ENCODE measurements at places on chromosomes 11 and 22. TPM values are rescaled to one million over a fixed set of nuclear protein-coding genes. Genes with fewer than 3 reads are reported as not detected.

The MAJIN gene
- not detected for total RNA-seq

The TTC9C gene
- 29.5 TPM for total RNA-seq

The KCNA4 gene
- 0.31 TPM for total RNA-seq

The OR51B2 gene
- 0.09 TPM for total RNA-seq

DNA sequence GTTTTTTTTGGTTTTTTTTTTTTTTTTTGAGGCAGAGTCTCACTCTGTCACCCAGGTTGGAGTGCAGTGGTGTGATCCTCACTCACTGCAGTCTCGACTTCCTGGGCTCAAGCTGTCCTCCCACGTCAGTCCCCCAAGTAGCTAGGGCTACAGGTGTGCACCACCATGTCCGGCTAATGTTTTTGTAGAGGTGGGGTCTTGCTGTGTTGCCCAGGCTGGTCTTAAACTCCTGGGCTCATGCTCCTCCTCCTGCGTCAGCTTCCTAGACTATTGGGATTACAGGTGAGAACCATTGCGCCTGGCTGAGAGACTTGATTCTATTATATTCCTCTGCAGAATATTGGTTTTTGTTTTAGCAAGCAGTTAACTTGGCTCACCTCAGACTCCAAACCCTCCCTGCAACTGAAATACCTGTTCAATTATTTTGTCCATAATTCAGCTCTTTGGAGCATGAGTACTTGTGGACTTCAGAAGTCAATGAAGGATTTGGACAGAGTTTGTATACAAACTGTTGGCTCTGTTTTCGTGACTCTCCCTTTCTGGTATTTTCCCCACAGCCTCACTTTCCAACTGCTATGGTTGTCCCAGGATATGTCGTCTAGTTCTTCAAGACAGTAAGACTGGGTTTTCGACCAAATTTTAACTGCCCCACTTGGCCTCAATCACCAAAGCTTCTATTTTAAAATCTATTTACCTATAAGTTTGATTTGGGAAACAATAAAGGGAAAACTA, 69.1 kb upstream of the ADORA2A start:
- no peak for DNase-seq

DNA sequence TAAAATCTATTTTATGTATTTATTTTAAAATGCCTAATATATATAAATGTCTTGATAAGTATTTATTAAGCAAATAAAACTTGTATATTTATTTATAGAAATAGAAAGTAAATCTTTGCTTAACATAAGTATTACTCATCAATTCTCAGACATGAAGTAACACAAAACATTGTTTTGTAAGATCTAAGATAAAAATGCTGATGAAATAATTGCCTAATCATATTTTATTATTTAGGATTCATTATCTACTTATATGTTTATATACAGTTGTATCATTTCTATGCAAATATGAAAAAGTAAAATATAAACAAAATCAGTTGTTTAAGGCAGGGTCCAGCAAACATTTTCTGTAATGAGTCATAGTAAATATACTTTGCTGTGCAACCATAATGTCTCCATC, 507.8 kb upstream of the CNTN5 start:
- no peak for DNase-seq

DNA sequence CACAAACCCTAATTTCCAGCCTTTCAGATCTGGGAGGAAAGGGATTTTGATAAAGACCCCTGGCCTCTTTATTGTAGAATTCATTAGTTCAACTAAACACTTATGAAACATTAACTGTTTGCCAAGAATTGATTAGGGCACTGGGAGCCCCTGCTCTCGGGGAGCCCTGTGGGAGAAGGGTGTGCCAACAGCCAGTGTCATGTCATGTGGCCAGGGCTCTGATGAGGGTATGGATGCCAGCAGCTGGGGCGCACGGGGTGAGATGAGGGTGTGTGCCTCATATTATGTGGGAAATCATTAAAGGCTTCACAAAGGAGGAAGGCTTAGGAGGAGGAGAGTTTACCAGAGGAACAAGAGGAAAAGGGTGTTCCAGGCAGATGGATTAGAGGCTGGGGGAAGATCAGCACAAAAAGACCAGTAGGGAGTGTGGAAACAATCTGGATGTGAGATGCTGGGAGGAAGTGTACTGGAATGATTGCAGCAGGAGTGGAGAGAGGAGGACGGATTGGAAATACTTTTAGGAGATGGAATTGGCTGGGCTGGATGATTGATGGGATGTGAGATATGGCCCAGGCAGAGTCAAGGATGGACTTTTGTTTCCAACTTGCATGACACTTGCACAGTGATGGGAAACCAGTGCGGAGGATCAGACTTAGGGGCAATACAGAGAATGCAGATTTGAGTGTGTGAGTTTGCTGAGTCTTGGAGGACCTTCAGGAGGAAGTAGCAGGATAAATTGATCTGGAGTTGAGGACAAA, 137.8 kb downstream of the CSNK2A3 start:
- no peak for DNase-seq

DNA sequence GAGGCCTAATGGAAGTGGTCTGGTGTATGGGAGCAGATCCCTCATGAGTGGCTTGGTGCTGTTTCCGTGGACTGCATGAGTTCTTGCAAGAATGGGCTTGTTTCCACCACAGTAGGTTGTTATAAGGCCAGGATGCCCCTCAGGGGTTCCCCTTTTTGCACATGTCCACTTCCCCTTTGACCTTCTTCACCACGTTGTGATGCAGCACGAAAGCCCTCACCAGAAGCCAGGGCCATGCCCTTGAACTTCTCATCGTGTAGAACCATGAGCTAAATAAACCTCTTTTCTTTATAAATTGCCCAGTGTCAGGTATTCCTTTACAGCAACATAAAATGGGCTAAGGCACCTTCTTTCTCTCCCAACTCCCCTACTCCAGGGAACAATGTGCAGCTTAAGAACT, 2.8 kb upstream of the NARS2 start:
- DNase-seq, result no peak

DNA sequence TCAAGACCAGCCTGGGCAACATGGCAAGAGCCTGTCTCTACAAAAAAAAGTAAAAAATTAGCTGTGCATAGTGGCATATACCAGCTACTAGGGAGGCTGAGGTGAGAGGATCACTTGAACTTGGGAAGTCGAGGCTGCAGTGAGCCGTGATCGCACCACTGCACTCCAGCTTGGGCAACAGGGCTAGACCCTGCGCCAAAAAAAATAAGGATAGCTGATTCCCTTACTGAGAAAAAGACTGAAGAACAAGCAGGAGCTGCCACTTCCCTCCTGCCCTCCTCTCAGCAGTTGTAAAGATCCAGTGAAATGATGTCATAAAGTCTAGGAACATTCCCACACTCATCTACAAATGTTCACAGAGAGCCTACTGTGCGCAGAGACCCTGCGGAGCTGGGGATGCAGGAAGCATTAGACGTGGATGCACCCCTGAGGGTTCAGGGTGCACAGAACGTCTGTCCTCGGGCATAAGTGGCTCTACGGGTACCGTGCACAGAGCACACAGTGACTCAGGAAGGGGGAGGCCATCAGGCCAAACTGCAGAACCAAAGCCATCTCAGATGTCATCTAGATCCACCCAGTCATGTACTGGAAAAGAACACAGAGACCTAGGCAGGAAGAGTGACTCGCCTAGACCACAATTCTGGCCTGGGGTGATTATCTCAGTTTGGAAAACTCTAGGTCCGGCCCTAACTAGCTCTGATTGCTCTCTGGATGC, 11.7 kb downstream of the SEC14L2 start:
- no peak for DNase-seq

- DNase-seq, result no peak
Observed at GRCh38 chr11:13880634-13881033, 81.9 kb upstream of the SPON1 start.

DNA sequence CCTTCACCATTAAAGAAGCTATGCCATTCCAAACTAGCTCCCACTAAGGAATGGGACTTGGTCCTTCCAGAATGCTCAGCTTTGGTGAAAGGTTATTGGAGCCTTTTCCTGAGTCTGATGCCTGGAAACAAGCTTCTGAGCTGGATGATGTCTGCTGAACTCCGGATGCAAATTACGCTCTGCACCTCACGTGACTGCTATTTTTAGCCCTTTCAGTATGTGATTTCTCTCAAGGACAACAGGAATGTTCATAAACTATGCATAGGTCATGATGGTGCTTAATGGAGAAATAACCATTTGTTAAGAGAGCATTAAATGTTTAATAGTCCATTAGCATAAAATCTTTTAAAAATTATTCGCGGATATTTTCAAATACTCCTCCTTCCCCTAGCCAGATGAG, 631.4 kb upstream of the KIRREL3 start:
- peak; percentile 16 for DNase-seq

DNA sequence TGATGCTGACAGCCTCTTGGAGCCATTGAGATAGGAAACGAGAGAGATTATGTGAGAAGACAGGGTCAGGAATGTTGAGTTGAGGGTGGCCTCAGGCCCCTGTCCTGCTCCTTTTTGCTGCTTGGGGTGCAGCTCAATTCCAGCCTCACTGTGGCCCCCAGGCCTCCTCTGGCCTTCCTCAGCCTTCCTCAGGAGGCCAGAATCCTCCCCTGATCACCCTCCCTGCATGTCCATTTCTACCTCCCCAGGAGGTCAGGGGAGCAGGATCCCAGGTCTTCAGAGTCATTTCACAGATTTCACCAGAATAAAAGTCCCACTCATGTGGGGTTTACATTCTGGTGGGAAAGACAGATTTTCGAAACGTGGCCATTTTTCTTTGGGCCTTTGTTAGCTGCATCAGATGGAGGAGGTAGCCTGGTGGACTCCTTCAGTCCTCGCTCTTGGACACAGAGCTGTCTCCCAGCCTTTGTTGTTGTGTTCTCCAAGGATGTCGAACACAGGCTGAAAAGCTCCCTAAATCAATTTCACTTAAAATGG, 2.2 kb upstream of the KCNQ1OT1 start:
- DNase-seq, result no peak

- no peak for DNase-seq
Observed at GRCh38 chr22:18032455-18033101, 8.2 kb upstream of the MICAL3 start.

GRCh38 chr11:60996381-60997138, 25.1 kb downstream of the CD6 start:
- peak; percentile 34 for DNase-seq

GRCh38 chr11:69101115-69101791, 52.5 kb downstream of the TPCN2 start:
- peak; percentile 68 for DNase-seq

DNA sequence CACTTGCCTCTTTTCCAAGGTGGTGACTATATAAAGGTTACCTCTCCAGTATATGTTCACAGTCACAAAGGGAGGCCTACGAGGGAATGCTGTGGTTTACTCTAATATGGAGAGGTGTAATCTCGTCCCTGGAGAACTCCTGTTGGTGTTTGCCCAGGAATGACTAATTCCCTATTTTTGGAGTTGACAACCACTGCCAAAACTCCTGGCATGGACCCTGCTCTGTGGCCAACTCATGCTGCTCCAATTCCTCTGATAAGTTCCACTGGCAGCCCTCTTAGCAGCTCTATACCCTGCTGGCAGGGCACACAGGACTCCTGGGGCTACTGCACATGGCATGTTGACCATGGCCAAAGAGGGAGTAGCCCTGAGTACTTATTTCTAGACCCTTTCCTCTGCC, 418.7 kb upstream of the ANO5 start:
- DNase-seq, result peak; percentile 14

GRCh38 chr11:66607126-66607834, 9.2 kb upstream of the RBM14 start:
- DNase-seq, result peak; percentile 90

- no peak for DNase-seq
Observed at GRCh38 chr11:73384531-73384871, 8.3 kb downstream of the RELT start.

- DNase-seq, result no peak
Observed at GRCh38 chr11:64535811-64536210, 55.2 kb upstream of the SLC22A12 start.

GRCh38 chr11:13128354-13128753, 119.2 kb downstream of the RASSF10 start:
- DNase-seq, result no peak

GRCh38 chr11:110972640-110973039, 260.4 kb upstream of the ARHGAP20 start:
- DNase-seq, result no peak

- no peak for DNase-seq
Observed at GRCh38 chr11:24513479-24514218, 16.8 kb downstream of the LUZP2 start.

DNA sequence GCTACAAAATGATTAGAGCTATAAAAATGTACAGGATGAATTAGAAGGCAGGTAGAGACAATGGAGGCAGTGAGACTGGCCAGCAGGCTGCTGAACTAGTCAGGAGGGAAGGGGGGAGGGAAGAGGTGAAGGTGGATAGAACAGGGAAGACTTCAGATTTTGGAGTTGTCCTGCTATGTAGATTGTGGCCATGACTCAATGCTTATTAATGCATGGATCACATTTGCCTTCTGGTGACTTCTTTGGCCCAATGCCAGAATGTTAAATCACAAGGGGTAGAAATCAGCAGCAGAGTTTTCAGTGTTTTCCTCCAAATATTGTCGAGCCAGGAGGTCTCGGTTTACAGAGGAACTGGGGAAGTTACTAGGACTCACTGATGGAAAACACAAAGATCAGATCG, 346.6 kb downstream of the AASDHPPT start:
- peak; percentile 12 for DNase-seq

Data from muscle of leg (tissue), 16 donors.